Stimulated activated CD4-positive, alpha-beta T cell treated with anti-CD3 and anti-CD28 coated beads, Interleukin-2, amount 100 ng/mL, for 4 hours (primary cell): ENCODE measurements at places on chromosomes 2 and 18.

DNA sequence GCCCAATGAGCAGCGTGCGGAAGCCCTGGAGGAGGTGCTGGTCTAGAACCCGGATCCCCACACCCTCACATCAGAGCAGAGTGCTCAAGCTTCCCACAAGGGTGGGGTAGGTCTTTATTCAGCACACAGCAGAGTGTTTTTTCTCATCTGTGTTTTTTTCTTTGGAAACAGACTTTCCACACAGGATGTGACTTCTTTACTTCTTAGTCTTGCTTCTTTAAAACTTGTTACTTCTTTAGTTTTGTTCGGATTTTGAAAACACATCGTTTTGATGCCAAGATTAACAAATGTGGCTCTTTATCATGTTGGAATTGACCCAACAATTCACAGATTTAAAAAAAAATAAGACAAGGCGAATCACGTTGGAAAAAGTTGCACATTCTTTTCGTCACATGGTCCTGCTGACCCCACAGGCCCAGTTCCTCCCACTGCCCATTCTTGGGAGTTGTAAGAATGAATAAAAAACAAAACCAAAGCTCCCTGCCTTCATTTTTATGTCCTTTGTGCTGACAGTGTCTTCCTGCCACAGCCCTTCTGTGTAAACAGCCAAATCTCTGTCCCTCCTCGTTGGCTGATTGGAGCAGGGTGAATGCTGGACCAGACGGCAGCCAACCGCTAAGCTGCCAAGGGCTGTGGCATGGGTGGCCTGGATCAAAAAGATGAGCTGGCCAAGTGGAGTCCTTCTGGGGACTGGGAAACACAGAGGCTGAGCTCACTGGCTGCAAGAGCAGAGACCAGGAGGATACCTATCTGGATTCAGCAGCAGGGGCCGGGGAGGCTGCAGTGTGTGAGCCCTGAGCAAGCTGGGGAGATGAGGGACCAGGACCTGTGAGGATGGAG, 81.6 kb downstream of the TWIST2 start:
- no peak for DNase-seq

- no peak for DNase-seq
Measured at GRCh38 chr18:57916684-57917083, 113.6 kb upstream of the ATP8B1 start.

GRCh38 chr2:65355186-65355831, 77.1 kb downstream of the SPRED2 start:
- no peak for DNase-seq

GRCh38 chr2:106988361-106988760, 102.4 kb upstream of the ST6GAL2 start:
- DNase-seq: no peak

GRCh38 chr2:210753386-210753785, 197.0 kb downstream of the CPS1 start:
- no peak for DNase-seq
